GF-D8 (cell line): ENCODE measurements at places on chromosomes 11 and 22.

- DNase-seq: no peak
These were observed 19.6 kb downstream of the VPS37C start for GRCh38 chr11:61141601-61142028.

DNA sequence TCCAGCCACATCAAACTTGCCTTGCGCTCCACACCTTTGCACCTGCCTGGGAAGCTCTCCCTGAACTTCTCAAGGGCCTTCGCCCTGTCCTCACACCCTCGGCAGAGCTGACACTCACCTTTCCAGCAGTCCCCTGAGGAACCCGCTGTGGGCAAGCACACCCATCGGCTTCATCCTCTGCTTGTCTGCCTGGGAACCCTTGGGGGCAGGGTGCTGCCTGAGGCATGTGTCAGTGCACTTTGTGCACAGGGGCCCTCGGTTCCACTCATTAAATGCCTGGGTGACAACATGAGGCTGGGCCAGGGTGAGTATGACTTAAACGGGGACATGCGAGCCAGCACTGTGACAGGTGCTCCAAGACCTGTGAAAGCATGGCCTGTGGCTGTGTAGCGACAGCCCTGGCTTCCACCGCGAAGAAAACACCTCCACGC lies 2.6 kb upstream of the LRFN4 start:
- no peak for DNase-seq

- no peak for DNase-seq
These were observed 94.5 kb downstream of the CADM1 start for GRCh38 chr11:115409691-115410220.

GRCh38 chr22:35830305-35830704 lies 112.6 kb downstream of the APOL5 start:
- DNase-seq: no peak

GRCh38 chr11:107606141-107606540 lies 15.2 kb downstream of the ELMOD1 start:
- DNase-seq: no peak

GRCh38 chr22:38026130-38027111 lies 30.8 kb upstream of the PICK1 start:
- no peak for DNase-seq

DNA sequence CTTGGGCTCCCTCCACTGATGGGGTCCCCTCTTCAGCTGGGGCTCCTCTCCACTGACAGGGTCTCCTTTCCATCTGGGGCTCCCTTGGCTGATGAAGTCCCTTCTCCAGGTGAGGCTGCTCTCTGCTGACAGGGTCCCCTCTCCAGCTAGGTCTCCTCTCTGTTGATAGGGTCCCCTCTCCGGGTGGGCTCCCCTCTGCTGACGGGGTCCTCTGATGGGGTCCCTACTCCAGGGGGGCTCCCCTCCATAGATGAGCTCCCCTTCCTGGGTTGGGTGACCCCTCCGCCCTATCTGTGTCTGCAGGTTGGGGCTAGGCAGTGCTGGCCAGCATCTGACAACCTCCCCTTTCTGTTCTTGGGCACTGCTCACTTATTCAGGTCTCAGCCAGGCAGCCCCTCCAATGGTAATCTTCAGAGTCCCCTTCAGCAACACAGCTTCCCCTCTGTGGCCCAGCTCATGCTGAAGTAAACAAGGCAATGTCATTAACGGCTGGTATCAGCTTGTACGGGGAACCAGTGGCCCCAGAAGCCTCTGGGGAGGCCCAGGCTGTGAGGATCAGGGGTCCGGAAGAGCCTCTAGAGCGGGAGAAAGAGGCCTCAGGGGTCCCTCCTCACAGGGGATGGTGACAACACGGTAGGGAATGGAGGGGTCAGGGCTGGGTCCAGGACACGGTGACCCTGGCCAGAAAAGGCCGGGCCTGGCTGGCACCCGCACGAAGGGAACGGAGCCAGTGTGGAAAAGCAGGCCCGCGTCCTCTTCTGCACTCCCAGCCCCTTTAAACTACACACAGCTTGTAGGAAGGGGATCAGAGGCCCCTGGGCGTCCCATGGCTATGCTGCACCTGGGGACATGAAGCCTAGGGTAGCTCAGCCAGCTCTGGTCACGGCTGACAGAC lies 9.6 kb upstream of the CD81 start:
- DNase-seq: no peak

- DNase-seq: no peak
These were observed 31.9 kb upstream of the TTLL12 start for GRCh38 chr22:43218786-43219185.

- no peak for DNase-seq
These were observed 72.1 kb downstream of the ELFN2 start for GRCh38 chr22:37355174-37355573.

GRCh38 chr11:86803136-86804045 lies 3.0 kb downstream of the PRSS23 start:
- DNase-seq: no peak

DNA sequence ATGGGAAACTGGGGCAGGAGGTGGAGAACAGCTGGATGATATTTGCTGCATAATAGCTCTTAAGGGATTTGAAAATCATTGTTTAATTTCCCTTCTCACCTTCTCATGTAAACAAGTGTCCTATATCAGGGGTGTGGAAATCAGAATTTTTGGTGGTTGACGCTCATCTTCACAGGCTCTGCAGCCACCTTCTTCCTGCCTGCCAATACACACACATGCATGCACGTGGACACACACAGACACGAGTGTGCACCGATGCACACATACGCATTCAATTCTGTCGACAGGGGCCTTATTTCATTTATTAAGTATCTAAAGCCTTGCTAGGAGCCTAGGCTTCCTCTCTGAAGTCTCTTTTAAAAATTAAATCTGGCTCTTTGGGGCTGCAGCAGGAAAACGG lies 349.4 kb upstream of the NCAM1 start:
- no peak for DNase-seq

DNA sequence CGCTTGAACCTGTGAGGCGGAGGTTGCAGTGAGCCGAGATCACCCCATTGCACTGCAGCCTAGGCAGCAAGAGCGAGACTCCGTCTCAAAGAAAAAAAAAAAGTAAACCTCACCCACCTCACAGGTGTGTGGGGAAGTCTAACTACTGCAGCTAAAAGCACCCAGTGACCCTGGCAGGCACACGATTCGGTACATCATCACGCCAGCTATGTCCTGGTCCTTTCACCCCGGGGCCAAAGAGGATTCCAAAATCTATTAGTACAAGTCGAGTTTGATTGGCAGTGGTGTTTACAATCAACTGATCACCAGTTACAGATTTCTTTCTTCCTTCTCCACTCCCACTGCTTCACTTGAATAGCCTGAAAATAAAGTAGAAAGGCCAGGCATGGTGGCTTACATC lies 6.3 kb downstream of the TST start:
- no peak for DNase-seq

DNA sequence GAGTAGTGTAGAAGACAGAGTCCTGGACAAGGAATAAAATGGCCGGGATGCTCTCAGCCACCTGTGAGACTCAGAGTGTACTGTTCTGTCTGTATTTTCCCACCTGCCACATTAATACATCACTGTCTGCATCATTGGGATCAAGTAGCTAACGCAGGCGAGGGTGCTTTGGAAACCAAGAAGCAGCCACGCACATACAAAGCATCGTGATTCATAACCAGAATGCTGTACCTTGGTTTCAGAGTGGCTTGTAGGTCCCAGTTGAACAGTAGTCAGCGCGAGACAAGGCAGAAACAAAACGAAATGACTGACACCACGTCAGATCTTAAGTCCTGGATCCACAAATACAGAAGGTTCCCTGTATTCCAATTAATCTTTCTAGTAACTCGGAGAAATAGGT lies 198.3 kb downstream of the GRIK4 start:
- DNase-seq: no peak

- DNase-seq: no peak
These were observed 187.1 kb upstream of the DDI1 start for GRCh38 chr11:103849366-103849765.
